ENCODE measurements at places on chromosomes 5 and 9. TPM values are rescaled to one million over a fixed set of nuclear protein-coding genes. Genes with fewer than 3 reads are reported as not detected.

C9 gene
- total RNA-seq: 0.24 TPM

FYB1 gene
- total RNA-seq: 0.12 TPM

IL13 gene
- total RNA-seq: 0.24 TPM

MCIDAS gene
- not detected for total RNA-seq

PDE6A gene
- total RNA-seq: not detected

SLC6A3 gene
- total RNA-seq: not detected

SMIM33 gene
- not detected for total RNA-seq

SLC23A1 gene
- not detected for total RNA-seq

SARDH gene
- 1.9 TPM for total RNA-seq

TCOF1 gene
- total RNA-seq: 23.9 TPM

CCL27 gene
- not detected for total RNA-seq

NUTM2F gene
- total RNA-seq: not detected

SPATA31C1 gene
- not detected for total RNA-seq

OR13C8 gene
- not detected for total RNA-seq

INSL6 gene
- total RNA-seq: not detected

SPATA31E1 gene
- not detected for total RNA-seq

MAMDC2 gene
- total RNA-seq: 27.4 TPM

RANBP17 gene
- 3.0 TPM for total RNA-seq

NEUROG1 gene
- total RNA-seq: not detected

CEMIP2 gene
- total RNA-seq: 278 TPM

DAP gene
- 32.0 TPM for total RNA-seq

TTC1 gene
- 28.3 TPM for total RNA-seq
